HEK293T (cell line): ENCODE measurements at places on chromosomes 6 and 20.

GRCh38 chr6:82419132-82419581, 55.5 kb downstream of the TPBG start:
- no peak for DNase-seq

DNA sequence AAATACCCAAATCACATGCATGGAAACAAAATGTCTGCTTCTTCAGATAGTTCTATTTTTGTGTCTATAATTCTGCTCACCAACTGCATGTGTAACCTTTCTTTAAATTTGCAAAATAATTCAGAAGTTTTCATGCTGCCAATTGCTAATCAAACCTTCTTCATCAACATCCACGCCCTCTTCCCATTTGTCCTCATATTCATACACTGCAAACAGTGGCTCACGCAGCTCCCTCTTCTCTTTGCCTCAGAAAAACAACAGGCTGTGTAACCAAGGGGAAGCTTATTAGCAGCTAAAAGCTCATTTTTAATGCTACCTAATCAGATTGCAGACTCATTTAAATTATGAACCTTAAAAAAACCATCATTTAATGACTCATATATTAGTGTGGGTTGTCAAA, 555.0 kb upstream of the EPHA7 start:
- DNase-seq, result no peak

GRCh38 chr20:4736875-4737274, 15.2 kb downstream of the PRND start:
- DNase-seq, result no peak

DNA sequence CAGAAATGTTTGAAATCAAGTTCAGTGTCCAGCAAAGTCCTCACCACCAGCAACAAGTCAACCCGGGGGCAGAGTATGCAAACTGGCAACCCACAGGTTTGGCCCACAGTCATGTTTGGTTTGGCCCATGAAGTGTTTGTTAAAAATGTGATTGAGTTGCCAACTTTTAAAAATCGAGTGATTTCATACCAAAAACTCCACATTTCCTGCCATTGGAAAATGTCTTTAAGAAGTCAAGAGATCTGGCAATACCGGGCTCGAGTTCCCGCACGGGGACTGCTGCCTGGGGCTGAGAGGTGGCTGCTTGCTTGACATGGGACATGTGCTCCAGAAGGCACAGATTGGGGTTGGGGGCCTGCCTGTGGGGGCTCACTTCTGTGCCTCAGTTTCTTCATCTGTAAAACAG, 36.1 kb downstream of the PREX1 start:
- no peak for DNase-seq

DNA sequence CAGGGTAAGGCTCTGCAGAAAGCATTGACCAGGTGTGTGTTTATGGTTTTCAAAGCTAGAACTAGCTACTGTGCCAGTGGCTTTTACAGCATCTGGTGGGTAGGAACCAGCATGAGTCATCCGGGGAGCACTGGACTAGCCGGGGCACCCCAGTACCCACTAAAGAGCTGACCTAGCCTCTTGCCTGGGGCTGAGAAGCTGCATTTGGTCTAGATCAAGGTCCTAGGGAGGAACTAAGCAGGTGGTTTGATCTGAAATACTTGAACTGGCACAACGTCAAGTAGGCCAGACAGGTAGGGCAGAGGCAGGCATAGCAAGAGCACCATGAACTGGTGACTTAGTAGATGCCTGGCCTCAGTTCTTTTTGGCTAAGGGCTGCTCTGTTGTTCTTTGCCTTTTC, 109.8 kb upstream of the PTPRK start:
- DNase-seq, result no peak

- no peak for DNase-seq
Observed at GRCh38 chr20:48538058-48538825, 289.6 kb downstream of the PREX1 start.

DNA sequence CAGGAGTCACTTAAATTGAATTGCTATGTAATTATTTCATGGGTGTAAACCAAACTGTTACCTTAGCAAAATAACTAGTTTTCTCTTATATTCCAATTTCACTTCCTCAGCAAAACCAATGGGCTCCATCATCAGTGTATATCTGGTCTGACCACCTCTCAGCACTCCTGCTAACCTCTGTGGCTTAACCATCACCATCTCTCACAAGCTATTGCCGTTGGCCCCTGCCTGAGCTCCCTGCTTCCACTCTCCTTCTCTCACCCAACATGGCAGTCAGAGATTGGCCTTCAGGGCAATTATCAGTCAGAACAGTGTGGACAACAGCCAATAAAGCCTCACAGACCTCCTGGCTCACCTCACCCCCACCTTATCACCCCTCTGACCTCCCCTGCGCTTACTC, 124.0 kb downstream of the CARMIL1 start:
- no peak for DNase-seq

GRCh38 chr20:62982124-62983075, 24.4 kb downstream of the BHLHE23 start:
- no peak for DNase-seq

DNA sequence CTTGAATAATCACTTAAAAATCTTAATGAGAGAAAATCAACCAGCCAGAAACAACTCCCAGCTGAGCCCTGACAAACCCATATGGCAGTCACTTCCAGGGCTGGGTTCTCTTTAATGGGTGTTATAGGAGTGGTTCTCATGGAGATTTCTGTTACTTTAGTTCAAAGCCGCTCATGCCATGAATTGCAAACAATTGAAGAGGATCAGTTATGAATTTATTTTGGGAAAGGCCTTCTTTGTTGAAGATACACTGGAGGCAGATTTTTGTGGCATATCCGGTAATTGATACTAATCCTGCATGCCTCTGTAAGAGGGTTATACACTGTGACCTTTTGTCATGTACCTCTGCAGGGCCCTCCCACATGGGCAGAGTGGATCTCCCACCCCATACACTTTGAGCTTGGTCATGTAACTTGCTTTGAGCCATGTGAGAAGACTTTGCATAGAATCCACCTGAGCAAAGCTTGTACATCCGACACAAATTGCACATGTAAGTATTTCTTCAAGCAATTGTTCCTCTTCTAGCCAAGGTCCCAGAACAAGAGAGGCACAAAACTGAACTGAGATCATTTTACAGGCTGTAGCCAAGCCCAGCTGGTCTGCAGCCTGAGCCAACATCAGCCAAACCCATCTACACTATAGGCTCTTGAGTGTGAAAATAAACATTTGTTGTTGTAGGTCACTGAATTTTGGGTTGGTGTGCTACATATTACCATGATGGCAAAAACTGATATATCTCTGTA, 492.3 kb downstream of the PREX1 start:
- no peak for DNase-seq

DNA sequence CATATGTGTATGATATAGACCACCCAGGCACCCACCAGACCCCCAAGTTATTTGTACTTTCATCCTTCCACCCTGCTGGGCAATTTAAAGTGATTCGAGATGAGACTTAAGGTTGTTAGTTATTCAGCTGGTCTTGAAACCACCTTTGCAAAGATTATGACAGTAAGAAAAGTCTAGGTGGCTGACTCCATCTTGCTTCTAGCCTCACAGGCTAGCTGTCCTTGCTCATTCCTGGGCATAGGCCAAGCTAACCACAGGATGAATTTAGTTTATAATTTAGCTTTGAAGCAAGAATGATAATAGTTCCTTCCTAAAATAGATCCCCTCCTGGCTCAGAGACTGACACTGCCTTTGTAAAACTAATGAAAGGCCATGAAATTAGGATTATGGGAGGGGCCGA, 71.9 kb upstream of the IYD start:
- no peak for DNase-seq

GRCh38 chr6:8549074-8549790, 113.9 kb upstream of the SLC35B3 start:
- no peak for DNase-seq

DNA sequence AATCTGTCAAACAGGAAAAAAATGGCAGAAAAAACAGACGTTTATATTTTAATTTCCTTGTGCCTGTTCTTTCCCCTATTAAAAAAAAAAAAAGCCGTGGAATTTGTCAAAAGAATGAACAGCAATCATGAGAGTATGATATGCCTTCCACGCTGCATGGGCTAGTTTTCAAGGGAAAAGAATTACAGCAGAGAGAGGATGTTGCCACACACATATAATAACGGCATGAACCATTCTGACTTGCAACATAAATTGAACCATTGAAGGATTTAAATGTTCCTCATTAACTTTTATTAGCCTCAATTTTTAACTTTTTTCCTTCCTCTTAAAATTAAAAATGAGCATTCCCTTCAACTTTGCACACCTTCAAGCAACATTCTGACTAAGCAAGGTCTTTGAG, 301.8 kb downstream of the FOXC1 start:
- DNase-seq, result no peak

- no peak for DNase-seq
Observed at GRCh38 chr20:53422039-53422438, 171.6 kb downstream of the ZNF217 start.

- no peak for DNase-seq
Observed at GRCh38 chr20:1629321-1629720, 9.5 kb upstream of the SIRPB1 start.

- no peak for DNase-seq
Observed at GRCh38 chr6:75166773-75167172, 39.1 kb downstream of the COL12A1 start.

DNA sequence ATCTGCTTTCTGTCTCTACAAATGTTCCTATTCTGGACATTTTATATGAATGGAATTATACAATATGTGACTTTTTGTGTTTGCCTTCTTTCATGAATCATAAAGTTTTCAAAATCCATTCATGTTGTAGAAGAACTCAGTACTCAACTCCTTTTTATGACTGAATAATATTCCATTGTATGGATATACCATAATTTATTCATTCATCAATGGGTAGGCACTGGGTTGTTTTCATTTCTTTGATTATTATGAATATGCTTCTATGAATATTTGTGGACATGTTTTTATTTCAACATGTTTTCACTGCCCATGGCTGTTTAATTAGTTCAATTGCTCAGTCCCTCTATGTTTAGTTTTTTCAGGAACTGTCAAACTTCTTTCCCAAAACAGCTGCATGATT, 76.5 kb upstream of the GTSF1L start:
- no peak for DNase-seq

DNA sequence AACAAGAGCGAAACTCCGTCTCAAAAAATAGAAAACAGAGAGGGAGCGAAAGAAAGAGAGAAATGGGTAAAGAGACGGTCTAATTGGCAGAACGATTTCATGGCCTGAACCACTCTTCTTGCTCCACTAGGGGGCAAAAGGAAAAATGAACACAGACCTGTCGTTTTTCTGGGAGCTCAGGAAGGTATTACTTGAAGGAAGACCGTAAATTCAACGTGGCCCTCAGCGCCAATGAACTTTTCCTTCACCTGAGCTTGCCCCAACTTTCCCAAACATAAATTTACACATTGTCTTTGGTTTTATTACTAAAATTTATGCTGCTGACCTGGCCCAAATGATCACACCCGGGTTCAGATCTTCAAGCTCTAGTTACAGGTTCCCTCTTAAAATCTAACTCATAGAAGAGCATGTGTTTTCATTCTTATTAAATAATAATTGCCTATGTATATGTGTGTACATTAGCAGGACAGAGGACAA, 67.3 kb downstream of the ATP9A start:
- peak; percentile 59 for DNase-seq

DNA sequence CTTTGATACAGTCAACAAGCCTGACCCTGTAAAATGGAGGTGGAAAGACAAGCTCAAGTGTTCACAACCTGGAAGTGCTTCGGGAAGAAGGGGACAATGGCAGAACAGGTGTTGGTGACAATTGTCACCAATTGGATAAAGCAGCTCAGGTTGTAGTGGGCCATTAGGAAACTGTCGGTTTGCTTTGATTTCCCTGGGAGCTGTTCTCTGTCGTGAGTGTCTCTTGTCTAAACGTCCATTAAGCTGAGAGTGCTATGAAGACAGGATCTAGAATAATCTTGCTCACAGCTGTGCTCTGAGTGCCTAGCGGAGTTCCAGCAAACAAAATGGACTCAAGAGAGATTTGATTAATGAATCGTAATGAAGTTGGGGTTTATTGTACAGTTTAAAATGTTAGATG, 15.0 kb downstream of the CCR6 start:
- DNase-seq, result no peak

DNA sequence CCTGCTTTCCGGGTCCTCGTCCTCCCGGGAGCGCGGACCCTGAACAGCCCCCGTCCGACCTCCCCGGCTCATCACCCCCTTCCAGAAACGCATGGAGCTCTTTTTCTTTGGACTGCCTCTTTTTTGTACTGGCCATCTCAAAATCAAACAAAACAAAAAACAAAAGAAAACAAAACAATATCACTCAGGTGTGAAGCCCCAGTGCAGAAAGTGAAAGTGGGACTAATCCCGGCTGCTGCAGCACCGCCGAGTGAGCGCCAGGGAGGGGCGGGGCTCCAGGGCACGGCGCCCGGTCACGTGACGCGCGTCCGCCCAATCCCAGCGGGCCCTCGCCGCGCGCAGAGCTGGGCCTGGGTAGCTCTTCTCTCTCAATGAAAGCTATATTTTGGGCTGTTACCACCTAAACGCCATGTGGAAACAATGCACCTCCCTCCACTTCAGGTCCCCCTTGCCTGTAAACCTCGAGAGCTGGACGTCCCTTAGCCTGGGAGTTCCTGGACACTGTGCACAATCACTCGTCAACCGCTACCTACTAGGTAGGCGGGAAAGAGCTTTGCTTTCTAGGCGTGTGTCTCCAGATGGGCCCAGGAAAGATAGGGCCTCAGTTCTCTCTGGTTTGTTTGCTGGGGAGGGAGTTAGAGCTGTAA, 93.7 kb upstream of the PRDM1 start:
- DNase-seq, result peak; percentile 93

DNA sequence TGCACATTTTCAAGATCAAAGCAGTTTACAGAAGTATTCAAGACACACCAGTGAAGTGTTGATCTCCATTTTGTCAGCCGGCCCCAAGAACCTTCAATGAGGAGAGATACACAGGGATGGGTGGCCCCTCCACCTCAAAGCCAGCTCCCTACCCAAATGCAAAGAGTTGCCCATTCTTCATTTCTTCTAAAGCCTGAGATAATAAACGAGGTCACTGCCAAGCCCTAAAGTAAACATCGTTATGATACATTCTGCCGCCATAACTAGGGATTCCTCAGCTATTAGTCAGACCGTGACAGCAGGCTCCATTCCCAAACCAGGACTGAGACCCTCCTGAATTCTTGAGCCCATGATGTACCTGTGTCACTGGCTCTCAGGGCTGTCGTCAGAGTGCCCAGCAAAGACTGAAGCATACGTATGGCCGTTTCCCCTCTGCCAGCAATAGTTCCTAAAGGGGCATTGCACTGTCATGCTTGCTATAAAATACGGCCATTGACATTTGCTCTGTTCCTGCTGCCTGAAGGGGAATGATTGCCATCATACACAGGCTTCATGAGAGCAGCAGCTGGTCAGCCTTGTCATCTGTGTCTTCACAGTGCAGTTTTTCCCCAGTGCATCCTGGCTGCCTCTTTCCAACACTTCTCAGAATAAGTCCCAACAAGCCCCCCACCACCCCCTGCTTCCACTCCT, 41.7 kb downstream of the ISM1 start:
- DNase-seq, result no peak
